ENCODE measurements at places on chromosomes 13 and 19. TPM values are rescaled to one million over a fixed set of nuclear protein-coding genes. Genes with fewer than 3 reads are reported as not detected.

Gene NCAN
- total RNA-seq, result not detected

Gene FXYD3
- total RNA-seq, result not detected

Gene MUC16
- total RNA-seq, result not detected

Gene ZC3H13
- total RNA-seq, result 44.3 TPM

Gene PSG1
- not detected for total RNA-seq

Gene ZNF534
- total RNA-seq, result not detected

Gene OR7D2
- total RNA-seq, result 0.86 TPM

Gene KCTD4
- not detected for total RNA-seq

Gene PRRG2
- total RNA-seq, result 0.32 TPM

Gene B9D2
- 5.5 TPM for total RNA-seq

Gene PNMA8B
- 2.5 TPM for total RNA-seq

Gene MZT1
- total RNA-seq, result 8.7 TPM

Gene COX6B2
- not detected for total RNA-seq

Gene PSPN
- total RNA-seq, result 3.2 TPM

Gene KLHL1
- not detected for total RNA-seq

Gene GRIN3B
- total RNA-seq, result 0.46 TPM

Gene PLIN5
- total RNA-seq, result not detected

Gene EPS8L1
- 4.5 TPM for total RNA-seq

Gene CD22
- total RNA-seq, result not detected

Gene ELANE
- total RNA-seq, result 1.1 TPM

Gene PHF11
- 30.6 TPM for total RNA-seq

Gene ZNF98
- total RNA-seq, result not detected

Gene ATP12A
- not detected for total RNA-seq

Gene ZNF419
- total RNA-seq, result 11.8 TPM

Gene FIZ1
- total RNA-seq, result 17.0 TPM

Gene CYP2F1
- not detected for total RNA-seq

Gene TUBA3C
- not detected for total RNA-seq

Gene ZNF552
- total RNA-seq, result 5.2 TPM

Gene VSIG10L
- total RNA-seq, result 3.5 TPM

Gene IL27RA
- total RNA-seq, result 1.8 TPM

All from osteocyte (in vitro differentiated cells).